ENCODE measurements at places on chromosomes 2 and 18. TPM values are rescaled to one million over a fixed set of nuclear protein-coding genes. Genes with fewer than 3 reads are reported as not detected.
A peak's percentile ranks its signal among the peaks of the same experiment; 100 is the strongest.

DNA sequence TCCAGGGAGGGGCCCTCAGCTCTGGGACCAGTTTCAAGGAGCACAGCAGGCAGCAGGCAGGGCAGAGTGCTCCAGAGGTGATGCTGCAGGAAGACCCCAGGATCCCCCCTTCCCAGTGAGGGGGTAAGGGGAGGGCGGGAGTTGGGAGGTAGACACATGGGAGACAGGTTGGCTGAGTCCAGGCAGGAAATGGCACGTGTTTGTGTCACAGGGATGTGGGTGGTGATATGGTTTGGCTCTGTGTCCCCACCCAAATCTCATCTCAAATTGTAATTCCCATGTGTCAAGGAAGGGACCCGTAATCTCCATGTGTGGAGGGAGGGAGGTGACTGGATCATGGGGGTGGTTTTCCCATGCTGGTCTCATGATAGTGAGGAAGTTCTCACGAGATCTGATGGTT lies 25.2 kb upstream of the OTOS start:
- no peaks in the 10 kb centered on the region for H3K4me1 ChIP-seq
- no peak overlapping the region for H3K27ac ChIP-seq
- H3K4me3 ChIP-seq = no peak overlapping the region
- no peaks in the 10 kb centered on the region for H3K27me3 ChIP-seq
- DNase-seq = no peak
- no peaks in the 10 kb centered on the region for H3K36me3 ChIP-seq

DNA sequence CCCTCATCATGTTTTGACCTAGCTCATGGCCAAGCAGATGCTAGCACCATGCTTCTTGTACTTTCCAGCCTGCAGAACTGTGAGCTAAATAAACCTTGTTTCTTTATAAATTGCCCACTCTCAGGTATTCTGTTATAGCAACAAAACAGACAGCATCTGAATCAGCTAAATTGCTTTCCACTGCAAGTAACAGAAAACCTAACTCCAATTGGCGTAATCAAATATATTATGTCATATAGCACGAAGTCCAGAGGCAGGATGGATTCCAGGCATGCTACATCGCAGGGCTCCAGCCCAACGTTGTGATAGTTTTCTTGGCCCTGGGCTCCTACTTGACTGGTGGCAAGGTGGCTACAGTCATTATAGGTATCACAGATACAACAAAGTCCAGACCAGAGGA lies 10.4 kb upstream of the CUL3 start:
- no peaks in the 10 kb centered on the region for H3K4me1 ChIP-seq
- H3K4me3 ChIP-seq = no peak overlapping the region
- no peak overlapping the region for H3K27ac ChIP-seq
- H3K27me3 ChIP-seq = no peaks in the 10 kb centered on the region
- no peak for DNase-seq

DNA sequence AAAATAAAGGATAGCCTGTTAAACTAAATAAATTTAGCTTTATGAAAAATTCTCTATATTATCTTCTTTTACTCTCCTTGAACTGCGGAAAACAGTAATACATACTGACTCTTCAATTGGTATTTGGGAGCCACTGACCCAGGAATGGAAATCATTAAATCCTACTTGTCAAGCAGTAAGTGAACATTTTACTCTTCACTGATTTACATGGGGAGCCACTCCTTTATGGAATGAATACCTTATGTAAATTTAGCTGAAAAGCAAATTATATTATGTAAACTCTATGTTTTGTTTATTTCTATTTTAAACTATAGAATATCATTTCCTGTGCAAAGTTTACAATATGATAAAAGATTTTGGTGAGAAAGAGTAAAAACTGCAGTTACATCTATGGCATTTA lies 85.2 kb downstream of the STRADB start:
- H3K4me3 ChIP-seq = no peak overlapping the region
- H3K27ac ChIP-seq = no peak overlapping the region
- no peaks in the 10 kb centered on the region for H3K36me3 ChIP-seq
- DNase-seq = no peak
- no peaks in the 10 kb centered on the region for H3K4me1 ChIP-seq

DNA sequence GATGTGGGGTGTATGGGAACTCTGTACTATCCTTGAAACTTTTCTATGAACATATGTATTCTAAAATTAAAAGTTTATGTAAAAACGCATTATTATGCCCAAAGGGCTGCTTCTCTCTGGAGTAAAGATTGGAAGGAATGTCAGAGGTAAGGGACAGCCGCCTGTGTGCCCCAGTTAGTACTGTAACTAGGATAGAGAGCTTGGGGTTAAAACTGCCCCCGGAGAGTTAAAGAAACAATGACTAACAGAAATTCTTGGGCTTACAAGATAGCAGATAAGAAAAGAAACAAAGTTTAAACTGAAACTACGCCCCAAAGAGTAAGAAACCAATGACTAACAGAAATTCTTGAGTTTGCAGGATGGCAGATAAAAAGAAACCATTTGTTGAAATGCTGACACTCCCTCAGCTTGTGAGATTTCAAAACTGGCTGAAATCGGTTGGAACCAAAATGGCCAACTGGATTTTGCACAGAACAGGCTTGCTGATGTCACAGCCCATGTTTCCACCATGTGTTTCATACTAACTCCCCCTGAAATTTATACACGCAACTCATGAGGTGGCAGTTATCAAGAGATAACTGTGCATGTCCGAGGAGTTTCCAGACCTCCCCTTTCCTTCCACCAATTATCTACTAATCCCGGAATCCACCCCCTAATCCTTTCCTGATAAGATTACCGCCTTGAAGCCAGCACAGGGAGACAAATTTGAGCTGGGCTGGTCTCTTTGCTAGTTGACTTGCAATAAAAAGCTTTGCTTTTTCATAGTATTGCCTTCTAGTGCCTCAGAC lies 8.7 kb upstream of the TXNDC2 start:
- no peaks in the 10 kb centered on the region for H3K36me3 ChIP-seq
- DNase-seq = peak; percentile 72
- H3K4me1 ChIP-seq = peaks cover 21% of the 10 kb centered on the region
- H3K4me3 ChIP-seq = no peak overlapping the region
- H3K27ac ChIP-seq = peak overlapping the region; percentile 86
- no peaks in the 10 kb centered on the region for H3K27me3 ChIP-seq

- H3K27me3 ChIP-seq = no peaks in the 10 kb centered on the region
- H3K36me3 ChIP-seq = peaks cover 56% of the 10 kb centered on the region
- no peak overlapping the region for H3K27ac ChIP-seq
- no peaks in the 10 kb centered on the region for H3K4me1 ChIP-seq
- DNase-seq = no peak
- no peak overlapping the region for H3K4me3 ChIP-seq
These were observed 56.4 kb downstream of the LPIN1 start for GRCh38 chr2:11802782-11803191.

Gene STRADB
- 144 TPM for polyA plus RNA-seq

- peaks cover 2% of the 10 kb centered on the region for H3K27me3 ChIP-seq
- H3K36me3 ChIP-seq = no peaks in the 10 kb centered on the region
- no peaks in the 10 kb centered on the region for H3K4me1 ChIP-seq
- DNase-seq = no peak
These were observed 11.4 kb upstream of the SLC35F6 start for GRCh38 chr2:26752656-26753055.

Gene C18orf63
- polyA plus RNA-seq = not detected

Gene PLCD4
- polyA plus RNA-seq = not detected

Gene ERBB4
- polyA plus RNA-seq = 0.13 TPM

DNA sequence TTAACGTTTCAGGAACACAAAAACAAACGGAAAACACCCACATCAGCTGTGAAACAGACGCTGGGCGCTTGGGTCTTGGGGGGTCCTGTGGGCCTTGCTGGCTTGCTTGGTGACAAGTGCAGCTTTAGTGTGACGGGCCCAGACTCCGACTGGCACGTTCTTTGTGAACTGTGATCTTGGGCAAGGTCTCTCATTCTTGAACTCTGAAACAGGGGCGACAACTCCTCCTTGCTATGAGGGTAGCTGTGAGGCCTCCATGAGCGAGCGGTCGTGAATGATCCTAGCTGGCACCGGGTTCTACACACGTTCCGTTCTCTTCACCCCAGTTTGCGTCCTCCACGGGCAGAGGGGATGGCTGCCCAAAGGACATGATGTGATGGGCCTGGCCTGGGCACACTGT lies 8.7 kb upstream of the COLEC11 start:
- no peak overlapping the region for H3K4me3 ChIP-seq
- no peak for DNase-seq
- no peaks in the 10 kb centered on the region for H3K27me3 ChIP-seq
- H3K4me1 ChIP-seq = no peaks in the 10 kb centered on the region

- H3K36me3 ChIP-seq = no peaks in the 10 kb centered on the region
- H3K4me1 ChIP-seq = no peaks in the 10 kb centered on the region
- H3K4me3 ChIP-seq = no peak overlapping the region
- no peak for DNase-seq
These were observed 47.8 kb upstream of the CREB1 start for GRCh38 chr2:207481924-207482323.

- no peak for DNase-seq
- no peak overlapping the region for H3K27ac ChIP-seq
- no peaks in the 10 kb centered on the region for H3K27me3 ChIP-seq
These were observed 389.1 kb downstream of the LRRTM1 start for GRCh38 chr2:79915455-79915854.

GRCh38 chr2:20623741-20624155 lies 27.1 kb downstream of the HS1BP3 start:
- H3K27me3 ChIP-seq = no peaks in the 10 kb centered on the region
- H3K4me1 ChIP-seq = no peaks in the 10 kb centered on the region
- H3K4me3 ChIP-seq = no peak overlapping the region
- no peak overlapping the region for H3K27ac ChIP-seq
- DNase-seq = no peak

GRCh38 chr2:138997346-138997745 lies 217.2 kb upstream of the NXPH2 start:
- H3K36me3 ChIP-seq = no peaks in the 10 kb centered on the region
- no peak overlapping the region for H3K27ac ChIP-seq

Gene CENPO
- polyA plus RNA-seq = 1.4 TPM

- no peak for DNase-seq
- no peaks in the 10 kb centered on the region for H3K27me3 ChIP-seq
- no peak overlapping the region for H3K27ac ChIP-seq
- peaks cover 1% of the 10 kb centered on the region for H3K4me1 ChIP-seq
- no peaks in the 10 kb centered on the region for H3K36me3 ChIP-seq
These were observed 3.9 kb downstream of the MAPRE2 start for GRCh38 chr18:35045121-35045520.

GRCh38 chr18:24189664-24190346 lies 50.9 kb downstream of the CABYR start:
- no peak overlapping the region for H3K4me3 ChIP-seq
- no peak overlapping the region for H3K27ac ChIP-seq
- H3K36me3 ChIP-seq = peaks cover 6% of the 10 kb centered on the region
- DNase-seq = no peak

GRCh38 chr18:61199171-61199848 lies 133.9 kb upstream of the CDH20 start:
- no peak overlapping the region for H3K4me3 ChIP-seq
- H3K36me3 ChIP-seq = no peaks in the 10 kb centered on the region
- no peak for DNase-seq
- H3K27ac ChIP-seq = no peak overlapping the region
- no peaks in the 10 kb centered on the region for H3K4me1 ChIP-seq

DNA sequence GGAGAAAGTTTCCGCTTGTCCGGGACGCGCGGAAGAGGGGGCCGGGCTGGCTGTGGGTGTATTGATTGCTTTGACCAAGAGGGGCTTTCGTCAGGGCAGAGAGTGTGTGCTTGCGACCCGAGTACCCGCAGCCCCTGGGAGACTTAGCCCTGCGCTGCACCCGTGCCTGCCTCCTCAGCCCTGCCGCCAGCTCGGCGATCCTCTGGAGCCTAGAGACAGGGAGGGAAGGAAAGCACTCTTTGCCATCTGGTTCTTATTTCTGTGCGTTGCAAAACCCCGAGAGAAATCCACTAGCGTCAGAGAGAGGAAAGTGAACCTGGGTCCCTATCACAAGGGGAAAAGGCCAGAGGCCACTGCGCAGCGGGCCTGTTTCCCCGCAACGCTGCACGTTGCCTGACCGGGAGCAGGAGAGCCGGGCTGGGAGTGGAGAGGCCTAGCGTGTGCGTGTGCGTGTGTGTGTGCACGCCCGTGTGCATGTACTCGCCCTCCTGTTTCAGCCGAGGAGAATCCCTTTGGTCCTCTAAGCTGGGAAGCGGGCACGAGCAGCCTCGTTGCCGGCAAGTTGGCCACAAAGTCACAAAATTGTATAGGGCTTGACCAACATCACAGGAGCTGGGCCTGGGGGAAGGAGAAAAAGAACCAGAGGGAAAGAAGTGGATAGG lies 1.7 kb downstream of the SIX3 start:
- no peaks in the 10 kb centered on the region for H3K4me1 ChIP-seq
- no peak overlapping the region for H3K27ac ChIP-seq
- no peak overlapping the region for H3K4me3 ChIP-seq
- H3K27me3 ChIP-seq = peaks cover 98% of the 10 kb centered on the region
- DNase-seq = no peak

GRCh38 chr2:60957224-60957623 lies 60.3 kb upstream of the PEX13 start:
- no peak overlapping the region for H3K27ac ChIP-seq
- H3K36me3 ChIP-seq = peaks cover 2% of the 10 kb centered on the region
- H3K4me1 ChIP-seq = no peaks in the 10 kb centered on the region
- DNase-seq = no peak

DNA sequence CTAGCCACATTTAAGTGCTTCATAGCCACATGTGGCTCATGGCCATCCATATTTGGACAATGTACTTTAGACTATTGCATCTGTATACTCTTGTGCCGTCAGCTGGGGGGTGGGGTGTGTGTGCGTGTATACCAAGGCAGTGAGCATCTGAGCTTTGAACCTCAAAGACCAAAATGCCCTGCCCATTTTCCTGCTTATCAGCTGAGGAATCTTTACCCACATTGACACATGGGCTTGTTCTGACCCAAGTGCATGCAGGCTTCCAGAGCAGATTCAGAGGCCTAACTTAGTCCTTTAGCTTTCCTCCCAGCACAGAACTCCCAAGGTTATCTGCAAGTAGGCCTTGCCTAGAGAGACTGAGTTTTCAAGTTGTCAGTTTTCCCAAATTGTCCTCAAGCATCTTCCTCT lies 11.1 kb upstream of the MOCOS start:
- peaks cover 13% of the 10 kb centered on the region for H3K36me3 ChIP-seq
- no peak overlapping the region for H3K4me3 ChIP-seq
- H3K27ac ChIP-seq = peak overlapping the region; percentile 73

Gene CDH2
- polyA plus RNA-seq = 1.5 TPM

- H3K36me3 ChIP-seq = no peaks in the 10 kb centered on the region
- H3K4me1 ChIP-seq = no peaks in the 10 kb centered on the region
- H3K27me3 ChIP-seq = no peaks in the 10 kb centered on the region
- DNase-seq = no peak
These were observed 219.9 kb downstream of the SH3RF3 start for GRCh38 chr2:109348671-109349502.
